SJSA1 (cell line): ENCODE measurements at places on chromosomes 7 and 10. TPM values are rescaled to one million over a fixed set of nuclear protein-coding genes. Genes with fewer than 3 reads are reported as not detected.
A peak's percentile ranks its signal among the peaks of the same experiment; 100 is the strongest.

MRLN gene
- total RNA-seq: not detected in 2 replicates

TAS2R3 gene
- 0.18 TPM in 1 of 2 replicates, not detected in the other for total RNA-seq

SEMA3C gene
- total RNA-seq: 14.9 and 28.6 TPM in 2 replicates

ALOX5 gene
- not detected in 2 replicates for total RNA-seq

HOXA3 gene
- total RNA-seq: 0.13 and 1.8 TPM in 2 replicates

COL17A1 gene
- total RNA-seq: 0.05 TPM in 1 of 2 replicates, not detected in the other

SLC13A1 gene
- 0.09 and 0.84 TPM in 2 replicates for total RNA-seq

ZCCHC24 gene
- total RNA-seq: 9.2 and 10.4 TPM in 2 replicates

LRGUK gene
- 0.05 TPM in 1 of 2 replicates, not detected in the other for total RNA-seq

CYP26C1 gene
- total RNA-seq: not detected in 2 replicates

CYP26A1 gene
- 1.2 and 1.7 TPM in 2 replicates for total RNA-seq

FAM241B gene
- 0.16 TPM in 1 of 2 replicates, not detected in the other for total RNA-seq

ZNF33B gene
- total RNA-seq: 6.8 and 8.3 TPM in 2 replicates

SRI gene
- total RNA-seq: 75.6 and 103 TPM in 2 replicates

SDK1 gene
- 8.7 and 33.8 TPM in 2 replicates for total RNA-seq

LGI1 gene
- total RNA-seq: 0.21 TPM in 1 of 2 replicates, not detected in the other

DNA sequence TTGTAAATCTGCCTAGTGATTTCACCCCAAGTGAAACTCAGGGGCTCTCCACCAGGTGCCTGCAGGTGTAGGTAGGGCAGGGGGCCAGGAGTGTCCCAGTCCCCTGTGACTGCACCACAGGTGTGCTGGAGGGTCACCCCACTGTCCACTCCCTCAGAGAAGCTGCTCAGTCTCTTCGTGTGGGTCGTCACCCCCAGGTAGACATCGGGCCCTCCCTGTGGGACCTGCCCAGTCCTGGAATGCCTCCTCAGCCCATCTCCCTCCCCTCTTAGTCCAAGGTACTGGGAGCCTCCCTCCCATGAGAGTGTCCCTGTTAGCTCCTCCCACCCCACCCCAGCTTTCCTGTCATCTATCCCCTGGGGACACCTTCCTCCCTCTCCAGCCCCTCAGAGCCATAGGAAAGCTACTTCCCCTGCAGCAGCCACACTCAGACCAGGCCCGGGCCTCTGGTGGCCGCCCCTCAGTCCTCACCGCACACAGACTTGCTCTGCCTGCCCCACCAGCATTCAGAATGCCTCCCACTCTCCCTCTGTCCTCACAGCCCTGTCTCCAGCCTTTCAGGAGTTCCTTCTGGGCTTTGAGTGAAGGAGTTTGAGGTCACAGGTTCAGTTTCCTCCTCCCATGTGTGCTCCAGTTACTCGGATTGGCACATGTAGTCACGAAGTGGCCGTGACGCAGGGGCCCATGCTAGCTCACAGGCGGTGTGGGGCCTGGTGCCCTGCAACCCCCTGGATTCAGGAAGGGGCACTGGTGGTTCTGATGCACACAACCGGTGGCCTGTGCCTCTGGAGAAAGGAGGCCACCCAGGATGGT lies 5.1 kb downstream of the ALOX5 start:
- DNase-seq: no peak

GRCh38 chr7:74199551-74200355 lies 10.1 kb upstream of the LAT2 start:
- DNase-seq: peak; percentile 57

- DNase-seq: no peak
Observed at GRCh38 chr7:128105228-128106022, 74.2 kb upstream of the LRRC4 start.

DNA sequence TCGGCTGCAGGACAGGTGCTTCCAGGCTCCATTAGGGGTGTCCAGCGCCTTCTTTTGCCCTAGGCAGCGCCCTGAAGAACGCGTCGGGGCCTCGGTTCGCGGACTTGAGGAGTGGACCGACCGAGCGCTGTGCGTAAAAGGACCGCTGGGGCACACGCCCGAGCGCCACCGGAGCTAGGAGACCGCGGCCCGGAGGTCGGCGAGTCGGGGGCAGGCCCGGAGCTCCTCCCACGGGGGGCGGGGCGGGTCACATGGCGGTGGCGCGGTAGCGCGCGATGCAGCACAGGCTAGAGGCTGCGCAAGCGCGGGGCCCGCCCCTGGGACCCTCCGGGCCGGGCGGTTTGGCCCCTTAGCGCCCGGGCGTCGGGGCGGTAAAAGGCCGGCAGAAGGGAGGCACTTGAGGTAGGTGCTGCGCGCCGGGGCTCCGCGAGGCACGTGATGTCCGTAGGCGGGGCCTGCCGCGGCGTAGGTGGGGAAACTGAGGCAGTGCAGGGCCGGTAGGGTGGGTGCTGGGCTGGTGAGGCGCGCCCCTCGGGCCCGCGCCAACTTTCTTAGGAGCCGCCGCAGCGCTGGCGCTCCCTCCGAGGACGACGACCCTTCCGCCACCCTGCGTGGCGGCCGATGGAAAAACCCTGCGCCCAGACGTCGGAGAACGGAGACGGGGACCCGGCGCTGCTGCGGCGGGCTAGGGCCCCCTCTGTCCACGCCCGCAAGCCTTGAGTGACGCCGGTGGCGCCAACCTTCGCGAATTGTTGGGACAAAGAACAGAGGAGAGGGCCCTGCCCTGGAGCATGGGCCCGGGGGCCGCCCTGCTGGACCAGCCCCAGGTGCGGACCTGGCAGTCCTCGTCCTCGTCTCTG lies at the start of gene PRXL2A:
PRXL2A (plus strand) TSS at position 310 of the 860 bp plus-strand sequence. CDS start 11,917 bp downstream, outside the sequence.
- DNase-seq: peak; percentile 75

DNA sequence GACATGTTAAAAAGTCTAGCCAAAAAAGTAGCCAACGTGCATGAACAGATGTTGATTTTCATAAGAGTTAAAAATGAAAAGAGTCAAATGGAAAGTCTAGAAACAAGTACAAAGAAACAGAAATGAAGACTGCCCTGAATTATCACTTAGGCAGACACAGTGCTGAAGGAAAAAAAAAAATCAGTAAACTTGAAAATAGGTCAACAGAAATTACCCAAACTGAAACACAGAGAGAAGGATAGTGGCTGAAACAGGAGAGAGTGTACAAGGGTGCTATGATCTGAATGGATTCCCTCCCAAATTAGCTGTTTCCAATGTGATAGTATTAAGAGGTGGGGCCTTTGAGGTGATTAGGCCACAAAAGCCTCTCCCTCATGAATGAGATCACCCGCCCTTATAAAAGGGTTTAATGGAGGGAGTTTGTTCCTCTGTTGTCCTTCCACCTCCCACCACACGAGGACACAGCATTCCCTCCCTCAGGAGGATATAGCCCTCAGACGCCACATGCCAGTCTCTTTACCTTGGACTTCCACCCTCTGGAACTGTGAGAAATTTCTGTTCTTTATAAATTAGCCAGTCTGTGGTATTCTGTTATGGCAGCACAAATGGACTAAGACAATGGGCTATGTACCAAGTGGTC lies 249.7 kb downstream of the AHR start:
- no peak for DNase-seq

- DNase-seq: no peak
Observed at GRCh38 chr10:34089253-34089652, 725.8 kb downstream of the PARD3 start.

GRCh38 chr10:71719042-71719441 lies 536 bp downstream of the C10orf105 start:
- no peak for DNase-seq

DNA sequence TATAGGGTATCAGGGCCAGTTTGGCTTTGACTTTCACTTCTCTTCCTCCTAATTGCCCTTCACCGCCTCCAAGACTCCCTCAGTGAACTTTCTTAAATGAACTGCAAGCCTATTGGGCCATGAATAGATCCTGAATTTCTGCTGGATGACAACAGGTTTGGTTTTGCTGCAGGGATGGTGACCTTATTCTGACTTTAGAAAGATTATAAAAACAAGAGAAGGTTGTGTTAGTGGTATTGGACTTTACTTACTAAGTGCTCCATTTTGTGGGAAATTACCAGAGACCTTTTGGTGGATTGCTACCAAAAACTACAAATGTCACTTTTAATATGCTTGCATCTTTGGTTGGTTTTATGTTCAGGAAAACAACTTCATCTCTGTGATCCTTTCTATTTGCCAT lies 11.5 kb upstream of the LIPA start:
- no peak for DNase-seq

- no peak for DNase-seq
Observed at GRCh38 chr7:71308096-71308495, 176.2 kb downstream of the GALNT17 start.

DNA sequence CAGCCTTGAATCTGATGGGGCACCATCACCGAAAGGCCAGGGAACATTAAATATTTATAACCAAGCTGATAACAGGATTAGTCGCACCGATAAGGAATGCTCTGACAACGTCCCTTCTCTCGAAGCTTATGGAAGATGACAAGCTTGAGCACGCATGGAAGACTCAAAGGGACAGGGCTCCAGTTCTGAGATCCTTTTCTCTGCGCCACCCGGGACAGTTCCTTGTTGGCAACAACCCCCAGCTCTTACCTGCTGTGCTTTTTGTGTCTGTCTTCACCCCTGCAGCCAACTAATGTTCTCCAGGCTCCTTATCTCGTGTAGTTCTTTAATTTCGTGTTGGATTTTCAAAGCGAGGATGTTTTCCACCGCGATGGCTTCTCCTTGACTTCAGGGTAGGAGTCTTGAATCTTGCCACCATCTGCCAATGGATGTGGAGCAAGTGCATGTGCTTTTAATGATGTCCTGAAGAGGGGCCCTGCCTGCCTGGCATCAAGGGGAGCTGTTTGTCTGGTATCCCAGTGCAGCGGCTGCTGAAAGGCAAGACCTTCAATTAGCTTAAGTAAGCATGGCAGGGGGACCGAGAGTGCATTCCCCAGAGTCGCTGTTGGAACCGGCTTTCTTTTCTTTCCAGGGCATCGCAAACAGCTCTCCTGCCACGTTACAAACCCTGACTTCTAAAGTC lies 354 bp upstream of the FERD3L start:
- DNase-seq: no peak

DNA sequence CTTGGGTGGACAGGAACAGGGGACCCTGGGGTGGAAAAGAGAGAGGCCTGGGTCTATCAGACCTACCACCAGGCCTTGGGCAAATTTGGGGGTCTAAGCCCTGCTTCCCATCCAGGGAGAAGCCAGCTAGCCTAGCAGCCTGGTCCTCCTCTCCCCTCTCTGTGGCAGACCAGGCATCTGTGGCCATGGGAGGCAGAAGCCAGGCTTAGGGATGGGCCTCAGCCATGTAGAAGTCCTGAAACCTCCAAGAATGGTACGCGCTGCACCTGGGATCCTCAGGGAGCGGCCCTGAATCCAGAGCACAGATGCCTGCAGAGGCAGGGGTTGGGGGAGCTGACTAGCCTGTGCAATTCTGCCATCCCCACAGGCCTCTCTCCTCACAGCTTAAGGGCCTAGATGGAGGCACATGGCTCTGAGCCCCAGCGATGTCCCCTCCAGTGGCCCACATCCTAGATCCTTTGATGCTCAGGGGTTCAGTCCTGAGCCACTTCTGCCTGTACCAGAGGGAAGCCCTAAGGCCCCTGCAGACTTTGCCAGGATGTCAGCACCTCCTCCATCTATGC lies 21.2 kb downstream of the GRID1 start:
- DNase-seq: no peak

- peak; percentile 88 for DNase-seq
Observed at GRCh38 chr10:63554657-63555056, 33.5 kb downstream of the REEP3 start.

- no peak for DNase-seq
Observed at GRCh38 chr10:124245806-124246440, 152.5 kb upstream of the CHST15 start.

DNA sequence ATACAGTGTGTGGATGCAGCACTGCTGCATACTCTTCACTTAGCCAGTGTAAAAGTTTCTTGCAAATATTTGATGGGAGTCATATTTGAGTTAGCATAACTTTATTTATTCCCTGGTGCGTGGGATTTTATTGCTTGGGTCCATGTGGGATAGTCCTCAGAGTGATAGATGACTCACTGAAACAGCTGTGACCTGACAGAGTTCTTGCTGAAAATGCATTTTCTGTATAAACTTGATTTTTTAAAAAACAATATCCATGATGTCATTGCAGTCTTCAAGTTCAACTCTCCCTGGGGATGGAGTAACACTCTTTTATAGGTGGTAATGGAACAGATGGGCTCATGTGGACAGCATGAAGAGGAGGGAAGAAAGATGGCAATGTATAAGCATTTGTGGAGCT lies 310.0 kb downstream of the PPP1R3A start:
- DNase-seq: no peak

GRCh38 chr10:63866075-63866746 lies 345.0 kb downstream of the REEP3 start:
- DNase-seq: peak; percentile 48

DNA sequence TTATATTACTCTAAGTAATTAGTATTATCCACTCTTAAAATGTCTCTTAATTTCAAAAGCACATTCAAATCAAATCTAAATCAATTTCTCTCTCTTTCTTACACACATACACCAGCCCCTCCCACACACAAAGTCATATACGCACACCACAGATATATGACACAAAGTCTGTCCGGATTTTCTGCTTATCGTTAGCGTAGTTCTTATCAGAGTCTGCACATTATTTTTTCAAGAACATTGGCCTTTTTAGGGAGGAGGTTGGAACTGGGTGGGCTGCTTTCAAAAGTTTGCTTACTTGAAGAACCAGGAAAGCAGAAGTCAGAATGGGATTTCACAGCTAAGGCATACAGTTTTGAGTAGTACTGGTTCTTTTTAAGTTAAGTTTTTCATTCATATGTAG lies 387.6 kb upstream of the CHRM2 start:
- DNase-seq: no peak

- no peak for DNase-seq
Observed at GRCh38 chr7:144525956-144526355, 122.5 kb upstream of the NOBOX start.

- no peak for DNase-seq
Observed at GRCh38 chr10:72740528-72740927, 48.6 kb downstream of the MCU start.

DNA sequence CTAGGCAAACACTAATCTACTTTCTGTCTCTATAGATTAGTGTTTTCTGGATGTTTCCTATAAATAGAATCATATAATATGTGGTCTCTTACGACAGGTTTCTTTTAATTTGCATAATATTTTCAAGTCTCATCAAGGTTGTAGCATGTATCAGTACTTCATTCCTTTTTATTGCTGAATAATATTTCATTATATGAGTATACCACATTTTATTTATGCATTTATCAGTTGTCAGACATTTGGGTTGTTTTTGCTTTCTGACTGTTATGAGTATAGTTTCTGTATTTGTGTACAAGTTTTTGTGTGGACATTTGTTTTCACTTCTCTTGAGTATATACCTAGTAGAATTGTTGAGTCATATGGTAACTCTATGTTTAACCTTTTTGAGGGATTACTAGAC lies 48.2 kb downstream of the SHOC2 start:
- no peak for DNase-seq

GRCh38 chr7:31284106-31284505 lies 56.4 kb downstream of the NEUROD6 start:
- no peak for DNase-seq
